Smooth muscle cell of the pulmonary artery (primary cell): ENCODE measurements at places on chromosomes 1 and 21. TPM values are rescaled to one million over a fixed set of nuclear protein-coding genes. Genes with fewer than 3 reads are reported as not detected.

Gene ENAH
- total RNA-seq = 107 and 160 TPM in 2 replicates

Gene OR6N1
- total RNA-seq = not detected in 2 replicates

Gene MPZL1
- total RNA-seq = 134 and 138 TPM in 2 replicates

Gene TCHHL1
- not detected in 2 replicates for total RNA-seq

Gene TAF1A
- total RNA-seq = 10.8 and 11.3 TPM in 2 replicates

Gene MIS18A
- 3.5 and 3.6 TPM in 2 replicates for total RNA-seq

Gene GBP6
- total RNA-seq = not detected in 2 replicates

Gene SERTAD4
- 13.6 and 22.2 TPM in 2 replicates for total RNA-seq

Gene NIBAN1
- total RNA-seq = 58.9 and 152 TPM in 2 replicates

Gene BATF3
- 1.8 and 3.4 TPM in 2 replicates for total RNA-seq

Gene S100A9
- total RNA-seq = 0.56 TPM in 1 of 2 replicates, not detected in the other

Gene TENT5C
- 1.5 and 4.5 TPM in 2 replicates for total RNA-seq

Gene TMEM61
- not detected in 2 replicates for total RNA-seq

Gene ZSWIM5
- total RNA-seq = 0.99 and 2.0 TPM in 2 replicates
